Tibial artery (tissue), 4 donors: ENCODE measurements at places on chromosomes 13 and 19.

- no peak for DNase-seq
These were observed 72.7 kb downstream of the DOCK9 start for GRCh38 chr13:98905199-98905598.

DNA sequence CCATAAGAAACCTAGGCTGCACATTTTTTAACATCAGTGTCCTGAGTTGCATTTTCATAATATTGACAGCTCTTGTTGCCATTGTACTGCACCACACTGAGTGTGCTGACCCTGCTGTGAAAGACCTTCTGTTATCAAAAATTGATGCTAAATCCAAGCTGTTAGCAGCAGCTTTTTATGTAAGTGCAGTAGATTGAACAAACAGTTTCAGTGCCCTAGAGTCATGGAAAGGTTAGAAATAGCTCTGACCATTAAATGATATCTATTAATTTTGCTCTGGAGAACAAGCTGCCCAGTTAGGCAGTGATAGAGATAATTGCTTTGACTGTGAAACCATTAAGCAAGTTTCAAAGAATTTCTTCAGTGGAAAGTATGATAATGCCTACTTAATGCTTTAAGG lies 1289.2 kb upstream of the PCDH20 start:
- no peak for DNase-seq

DNA sequence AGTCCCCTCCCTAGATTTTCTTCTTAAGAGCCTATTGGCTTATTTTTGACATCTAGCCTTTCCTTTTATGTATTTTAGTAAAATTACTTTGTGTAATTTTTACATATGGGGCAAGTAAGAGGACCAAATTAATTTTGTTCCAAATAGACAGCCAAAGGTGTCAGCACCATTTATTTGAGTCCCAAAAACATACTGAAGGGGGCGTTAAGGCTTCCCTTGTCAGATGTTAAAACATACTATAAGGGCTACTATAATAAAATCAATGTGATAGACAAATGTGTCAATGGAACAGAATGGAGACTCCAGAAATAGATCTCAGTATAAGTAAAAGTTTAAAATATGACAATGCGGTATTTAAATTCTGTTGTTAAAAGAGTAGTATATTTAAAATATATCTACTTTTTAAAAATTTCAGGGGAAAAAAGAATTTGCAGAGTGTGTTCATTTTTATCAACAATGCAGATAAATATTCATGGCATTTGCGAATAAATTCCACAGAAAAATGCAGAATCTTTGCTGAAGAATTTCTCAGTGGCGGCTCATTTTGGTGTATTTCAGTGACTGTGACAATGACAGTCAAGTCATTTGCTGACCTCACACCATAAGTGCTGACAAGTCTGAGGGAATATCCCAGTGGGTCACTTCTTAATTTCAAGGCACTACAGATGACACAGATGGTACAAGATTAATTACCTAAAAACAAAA lies 133.7 kb downstream of the MTUS2 start:
- no peak for DNase-seq

GRCh38 chr19:12198136-12198535 lies 35.2 kb downstream of the ZNF136 start:
- DNase-seq, result no peak

- no peak for DNase-seq
These were observed 20.0 kb downstream of the CAPS start for GRCh38 chr19:5934069-5934401.

GRCh38 chr19:53041366-53041765 lies 3.2 kb upstream of the ERVV-2 start:
- DNase-seq, result no peak

DNA sequence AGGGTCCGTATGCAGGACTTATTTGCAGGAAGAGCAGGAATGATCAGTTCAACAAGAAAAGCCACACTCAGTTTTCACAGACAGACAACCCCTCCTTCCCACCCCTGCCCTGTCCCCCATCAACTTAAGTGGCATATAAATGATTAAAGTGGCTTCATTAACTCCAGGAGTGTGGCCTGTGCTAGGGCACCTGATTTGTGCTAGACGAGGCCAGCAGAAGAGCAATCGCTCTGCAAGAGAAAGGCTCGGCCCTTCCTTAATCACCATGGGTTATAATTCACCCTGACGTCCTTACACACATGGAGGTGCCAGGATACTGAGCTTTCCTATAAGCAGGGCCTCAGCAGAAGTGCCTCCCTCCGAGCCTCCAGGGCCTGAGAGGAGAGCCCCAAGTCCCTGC lies 14.6 kb downstream of the C19orf12 start:
- DNase-seq, result no peak
